WERI-Rb-1 (cell line): ENCODE measurements at places on chromosomes 2 and 18.

DNA sequence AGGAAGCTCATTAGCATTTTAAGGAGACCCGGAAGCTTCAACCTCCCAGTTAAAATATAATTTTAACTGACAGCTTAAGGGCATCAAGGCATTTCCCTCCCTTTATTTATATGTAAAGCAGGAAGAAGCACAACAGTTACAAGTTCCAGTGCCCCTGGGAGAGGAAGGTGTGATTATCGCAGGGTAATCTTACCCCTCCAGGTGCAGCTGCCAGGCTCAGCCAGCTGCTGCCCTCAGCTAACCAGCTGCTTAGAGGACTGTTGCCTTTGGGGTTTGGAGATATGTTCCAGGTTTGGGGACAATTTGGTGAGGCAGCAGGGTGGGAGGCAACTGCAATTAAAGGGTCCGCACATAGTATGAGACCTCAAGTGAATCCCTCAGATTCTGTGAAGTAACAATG is 55.3 kb upstream of the SETBP1 start:
- no peak for DNase-seq

GRCh38 chr2:43269074-43269572 is 42.7 kb upstream of the ZFP36L2 start:
- peak; percentile 88 for DNase-seq

GRCh38 chr2:126907671-126908070 is 9.0 kb downstream of the TEX51 start:
- no peak for DNase-seq

DNA sequence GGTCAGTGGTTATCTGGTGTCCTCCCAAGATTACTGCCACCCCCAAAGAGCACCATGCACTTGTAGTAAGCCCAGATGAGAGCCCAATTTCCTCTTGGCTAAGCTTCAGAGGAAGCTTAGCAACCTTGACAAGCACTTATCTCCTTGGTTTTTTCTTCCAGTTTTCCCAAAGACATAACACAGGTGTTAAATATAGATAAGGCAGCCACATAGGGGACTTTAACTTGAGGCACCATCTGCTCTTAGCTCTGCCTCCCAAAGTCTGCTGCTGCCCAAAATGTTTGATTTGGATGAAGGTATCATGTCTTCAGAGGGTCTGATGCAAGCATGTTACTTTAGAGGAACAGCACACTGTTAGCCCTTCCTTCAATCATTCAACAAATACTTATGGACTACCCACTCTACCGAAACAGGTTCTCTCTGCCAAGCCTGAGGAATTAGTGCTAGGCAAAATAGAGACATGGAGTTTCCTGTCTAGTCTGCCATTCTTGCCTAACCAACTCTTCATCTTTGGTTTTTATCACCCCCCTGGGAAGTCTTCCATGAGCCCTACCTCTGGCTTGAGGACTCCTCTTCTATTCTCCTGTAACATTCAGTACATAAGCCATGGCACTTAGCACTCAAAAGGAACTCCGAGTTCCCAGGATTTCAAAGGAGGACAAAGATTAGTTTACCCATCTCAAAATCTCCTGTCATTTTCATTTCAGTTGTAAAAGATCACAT is 73.7 kb downstream of the SP3 start:
- DNase-seq = no peak

- DNase-seq = no peak
Measured at GRCh38 chr18:9734189-9734588, 26.1 kb downstream of the RAB31 start.

- DNase-seq = no peak
Measured at GRCh38 chr18:77111449-77111848, 21.1 kb downstream of the MBP start.

DNA sequence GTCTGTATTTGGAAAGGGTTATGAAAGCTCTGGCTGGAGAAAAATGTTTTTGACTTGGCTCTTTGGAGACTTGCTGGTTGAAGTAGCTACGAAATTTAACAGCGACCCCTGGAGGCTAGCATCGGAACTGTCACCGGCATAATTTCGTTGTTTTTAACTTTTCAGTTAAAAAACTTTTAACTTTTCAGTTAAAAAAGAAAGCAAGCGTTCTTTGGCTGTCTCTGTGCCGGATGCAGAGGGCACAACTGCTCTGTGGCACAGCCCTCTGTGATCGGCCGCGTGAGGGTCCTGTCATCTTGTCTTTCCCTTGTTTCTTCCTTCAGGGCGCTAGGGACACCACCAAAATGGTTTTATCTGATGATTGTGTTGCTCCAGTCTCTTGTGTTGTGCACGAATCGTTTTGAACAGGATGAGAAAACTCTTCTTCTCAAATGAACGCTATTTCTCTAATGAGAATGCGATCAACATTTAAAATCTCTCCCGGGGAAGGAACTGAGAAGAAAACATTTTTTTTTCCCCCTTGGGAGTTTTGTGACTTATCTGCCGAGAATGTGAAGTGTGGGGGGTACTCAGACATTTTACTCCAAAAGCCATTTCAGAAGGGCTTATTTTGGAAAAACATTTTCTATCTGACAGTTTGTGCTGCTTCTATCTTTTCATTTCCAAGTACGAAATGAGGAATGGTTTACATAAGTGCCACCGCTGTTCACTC is 57.1 kb downstream of the ADCYAP1 start:
- DNase-seq = peak; percentile 21

GRCh38 chr2:66306483-66306882 is 128.4 kb upstream of the MEIS1 start:
- DNase-seq = no peak

DNA sequence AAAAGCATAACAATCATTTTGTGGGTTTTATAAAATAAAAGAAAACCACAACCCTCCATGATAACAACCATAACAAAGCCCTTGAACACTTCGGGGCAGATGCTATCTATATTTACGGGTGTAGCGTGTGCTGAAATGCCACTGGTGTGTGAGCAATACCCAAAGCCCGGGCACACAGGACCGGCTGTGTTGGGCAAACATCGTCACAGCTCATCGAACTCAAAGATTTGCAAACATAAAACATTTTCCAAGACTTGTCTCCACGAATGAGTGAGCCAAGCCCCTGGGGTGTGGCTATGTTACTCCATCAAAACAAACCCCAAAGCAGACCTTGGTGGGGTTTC is 290.2 kb downstream of the LPIN1 start:
- DNase-seq = no peak

- DNase-seq = no peak
Measured at GRCh38 chr2:230942920-230943896, 18.2 kb upstream of the GPR55 start.

- no peak for DNase-seq
Measured at GRCh38 chr2:10188729-10189305, 66.3 kb downstream of the RRM2 start.

DNA sequence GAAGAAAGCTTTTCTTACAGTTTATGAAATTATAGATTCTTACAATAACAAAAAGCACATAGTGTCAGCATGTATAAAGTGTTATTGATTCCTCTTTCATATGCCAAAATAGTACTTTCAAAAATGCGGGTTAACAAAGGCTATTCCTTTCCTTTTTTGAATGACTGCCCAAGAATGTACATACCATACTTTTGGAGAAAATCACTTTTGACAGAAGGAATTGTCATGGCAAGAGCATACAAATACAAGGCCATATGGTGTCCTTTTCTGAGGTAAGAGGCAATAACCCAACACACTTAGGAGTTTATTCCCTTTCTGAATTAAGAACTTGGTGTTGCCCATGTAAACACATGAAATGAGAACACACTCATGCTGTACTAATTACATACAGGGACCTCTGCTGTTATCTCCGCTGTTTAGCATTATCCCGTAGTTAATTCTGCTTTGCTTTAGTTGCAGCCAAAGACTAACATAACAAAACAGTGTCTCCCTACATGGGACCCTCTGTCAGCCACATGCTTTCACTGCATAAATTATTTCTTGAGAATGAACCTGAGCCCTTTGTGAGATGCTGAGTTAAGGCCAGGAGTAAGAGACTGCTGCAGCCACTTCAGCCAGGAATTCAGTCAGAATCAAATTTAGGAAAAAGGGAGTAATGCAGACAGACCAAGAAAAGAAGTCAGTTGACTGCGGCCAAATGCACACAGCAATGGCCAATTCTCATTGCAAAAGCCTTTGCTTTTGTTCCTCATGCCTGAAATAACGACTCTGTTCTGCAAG is 67.0 kb downstream of the CDH2 start:
- no peak for DNase-seq
